ENCODE measurements at places on chromosomes 2 and 18. TPM values are rescaled to one million over a fixed set of nuclear protein-coding genes. Genes with fewer than 3 reads are reported as not detected.

The LOXHD1 gene
- not detected for total RNA-seq

The OTX1 gene
- total RNA-seq = not detected

The AGXT gene
- total RNA-seq = not detected

DNA sequence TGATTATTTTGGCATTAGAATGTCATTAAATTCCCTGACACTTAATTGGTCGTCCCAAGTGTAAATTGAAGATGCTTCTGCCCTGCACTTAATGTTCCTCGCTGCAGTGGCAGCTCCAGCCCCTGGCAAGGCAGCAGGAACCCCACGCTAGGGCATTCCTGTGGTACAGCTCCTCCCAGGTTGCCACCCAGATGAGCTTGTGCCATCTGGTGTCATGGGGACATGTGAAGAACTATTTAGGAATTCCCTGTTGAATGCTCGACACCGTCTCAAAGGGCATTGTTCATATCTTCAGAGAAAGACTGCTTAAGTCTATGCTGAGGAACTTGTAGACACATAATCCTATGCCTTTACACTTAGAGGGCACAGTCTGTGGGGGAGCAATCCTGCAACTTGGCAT is 38.9 kb downstream of the BCL2L11 start:
- no peak for DNase-seq

The OTOS gene
- not detected for total RNA-seq

GRCh38 chr2:75788902-75789301 is 78.2 kb upstream of the GCFC2 start:
- peak; percentile 20 for DNase-seq

The C2orf80 gene
- not detected for total RNA-seq

The DUSP28 gene
- total RNA-seq = 3.2 TPM

The CPLX4 gene
- total RNA-seq = not detected

The COL4A4 gene
- 0.62 TPM for total RNA-seq

The ACTG2 gene
- total RNA-seq = 540 TPM

The NPHP1 gene
- 3.3 TPM for total RNA-seq

GRCh38 chr18:549967-550366 is 30.2 kb upstream of the CETN1 start:
- DNase-seq = no peak

DNA sequence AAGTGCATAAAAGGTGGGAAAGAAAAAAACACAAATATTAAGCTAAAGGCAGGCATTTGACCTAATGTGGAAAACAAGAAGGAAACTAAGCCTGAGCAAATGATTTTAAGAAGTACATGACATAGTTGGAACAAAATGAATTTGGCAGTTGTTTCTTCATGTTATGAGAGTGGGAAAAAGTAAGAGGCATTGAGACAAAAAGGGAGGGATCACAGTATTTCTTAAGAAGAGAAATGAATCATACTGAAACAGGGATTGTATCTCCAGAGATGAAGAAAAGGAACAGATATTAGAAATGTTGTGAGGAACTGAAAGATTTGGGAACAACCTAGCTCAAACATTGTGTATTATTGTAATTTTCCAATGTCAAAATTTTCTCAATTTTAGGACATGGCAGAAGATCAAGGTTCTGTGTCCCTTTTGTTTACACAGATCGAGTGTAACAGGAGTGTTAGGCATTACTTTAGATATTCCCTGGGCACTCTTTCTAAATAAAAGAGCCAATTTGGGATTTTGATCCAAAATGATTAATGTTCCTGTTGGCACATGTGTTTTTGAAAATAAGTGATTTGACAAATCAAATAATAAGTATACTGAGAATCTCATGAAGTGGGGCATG is 98.6 kb downstream of the CALCRL start:
- peak; percentile 2 for DNase-seq
